ENCODE measurements at places on chromosomes 6 and 20. TPM values are rescaled to one million over a fixed set of nuclear protein-coding genes. Genes with fewer than 3 reads are reported as not detected.

DNA sequence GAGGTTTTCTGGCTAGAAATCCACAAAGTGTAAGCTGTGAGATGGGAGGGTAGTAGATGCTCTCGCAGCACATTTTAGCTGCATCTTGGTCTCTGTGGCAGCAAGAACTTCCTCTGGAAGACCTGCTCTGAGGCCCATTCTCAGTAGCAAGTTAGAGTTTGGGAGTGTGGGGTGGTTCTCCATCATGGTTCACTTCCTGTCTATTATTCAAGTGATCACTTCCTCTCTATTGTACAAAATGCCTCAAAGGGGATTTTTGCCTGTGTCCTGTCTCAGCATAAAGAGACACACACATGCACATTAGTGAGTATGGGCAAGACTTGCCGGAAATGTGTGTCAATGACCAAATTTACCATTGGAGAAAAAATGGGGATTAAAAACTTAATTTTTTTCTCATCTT is 42.5 kb downstream of the LYRM2 start:
- peaks cover 2% of the 10 kb centered on the region for H3K27me3 ChIP-seq
- H3K4me1 ChIP-seq, result no peaks in the 10 kb centered on the region
- no peaks in the 10 kb centered on the region for H3K36me3 ChIP-seq
- DNase-seq, result no peak
- H3K4me3 ChIP-seq, result no peak overlapping the region

GRCh38 chr20:42267793-42268384 is 649.7 kb upstream of the CHD6 start:
- no peaks in the 10 kb centered on the region for H3K27me3 ChIP-seq
- H3K4me1 ChIP-seq, result no peaks in the 10 kb centered on the region
- H3K4me3 ChIP-seq, result no peak overlapping the region
- H3K27ac ChIP-seq, result no peak overlapping the region
- H3K36me3 ChIP-seq, result no peaks in the 10 kb centered on the region
- DNase-seq, result no peak

Gene ENTPD6
- 51.2 TPM for total RNA-seq

- no peaks in the 10 kb centered on the region for H3K27me3 ChIP-seq
- no peak overlapping the region for H3K4me3 ChIP-seq
- H3K36me3 ChIP-seq, result no peaks in the 10 kb centered on the region
- no peak for DNase-seq
- no peaks in the 10 kb centered on the region for H3K4me1 ChIP-seq
Measured at GRCh38 chr6:87364602-87365252, 20.1 kb downstream of the C6orf163 start.

Gene ANKRD60
- not detected for total RNA-seq

Gene GABRR1
- not detected for total RNA-seq

Gene PM20D2
- 8.3 TPM for total RNA-seq

Gene LSM2
- 78.1 TPM for total RNA-seq

GRCh38 chr20:60086821-60087562 is 128.8 kb downstream of the CDH26 start:
- H3K36me3 ChIP-seq, result no peaks in the 10 kb centered on the region
- H3K4me1 ChIP-seq, result no peaks in the 10 kb centered on the region
- no peak for DNase-seq
- no peak overlapping the region for H3K4me3 ChIP-seq

DNA sequence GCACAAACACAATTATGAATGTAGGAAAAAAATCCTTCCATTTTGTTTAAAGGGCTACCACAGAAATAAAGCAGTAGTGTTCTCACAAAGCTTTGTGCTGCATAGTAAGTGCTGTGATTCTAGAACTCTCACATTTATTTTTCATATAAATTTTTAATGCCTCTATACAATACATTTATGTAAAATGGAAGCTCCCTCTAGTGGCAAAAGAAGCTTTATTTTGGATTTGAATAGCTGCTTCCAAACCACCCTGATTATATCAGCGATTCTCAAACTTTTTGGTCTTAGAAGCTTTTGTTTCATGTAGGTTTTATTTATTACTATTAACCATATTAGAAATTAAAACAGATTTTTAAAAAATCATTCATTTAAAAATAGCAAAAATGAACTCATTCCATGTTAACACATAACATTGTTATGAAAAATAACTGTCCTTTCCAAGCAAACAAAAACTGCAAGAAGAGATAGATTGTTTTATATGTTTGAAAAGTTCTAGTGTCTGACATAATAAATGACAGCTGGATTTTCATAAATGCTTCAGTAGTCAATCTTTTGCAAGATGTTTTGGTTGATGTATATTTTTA is 38.4 kb downstream of the HS3ST5 start:
- peak; percentile 19 for DNase-seq
- H3K27ac ChIP-seq, result no peak overlapping the region
- H3K27me3 ChIP-seq, result no peaks in the 10 kb centered on the region
- no peak overlapping the region for H3K4me3 ChIP-seq

Gene BPIFB4
- not detected for total RNA-seq

Gene THBS2
- total RNA-seq, result not detected

Measured in endothelial cell of umbilical vein (primary cell).